ENCODE measurements at places on chromosomes 16 and 17.

- no peak for DNase-seq
Observed at GRCh38 chr16:3776316-3776715, 59.0 kb upstream of the TRAP1 start.

DNA sequence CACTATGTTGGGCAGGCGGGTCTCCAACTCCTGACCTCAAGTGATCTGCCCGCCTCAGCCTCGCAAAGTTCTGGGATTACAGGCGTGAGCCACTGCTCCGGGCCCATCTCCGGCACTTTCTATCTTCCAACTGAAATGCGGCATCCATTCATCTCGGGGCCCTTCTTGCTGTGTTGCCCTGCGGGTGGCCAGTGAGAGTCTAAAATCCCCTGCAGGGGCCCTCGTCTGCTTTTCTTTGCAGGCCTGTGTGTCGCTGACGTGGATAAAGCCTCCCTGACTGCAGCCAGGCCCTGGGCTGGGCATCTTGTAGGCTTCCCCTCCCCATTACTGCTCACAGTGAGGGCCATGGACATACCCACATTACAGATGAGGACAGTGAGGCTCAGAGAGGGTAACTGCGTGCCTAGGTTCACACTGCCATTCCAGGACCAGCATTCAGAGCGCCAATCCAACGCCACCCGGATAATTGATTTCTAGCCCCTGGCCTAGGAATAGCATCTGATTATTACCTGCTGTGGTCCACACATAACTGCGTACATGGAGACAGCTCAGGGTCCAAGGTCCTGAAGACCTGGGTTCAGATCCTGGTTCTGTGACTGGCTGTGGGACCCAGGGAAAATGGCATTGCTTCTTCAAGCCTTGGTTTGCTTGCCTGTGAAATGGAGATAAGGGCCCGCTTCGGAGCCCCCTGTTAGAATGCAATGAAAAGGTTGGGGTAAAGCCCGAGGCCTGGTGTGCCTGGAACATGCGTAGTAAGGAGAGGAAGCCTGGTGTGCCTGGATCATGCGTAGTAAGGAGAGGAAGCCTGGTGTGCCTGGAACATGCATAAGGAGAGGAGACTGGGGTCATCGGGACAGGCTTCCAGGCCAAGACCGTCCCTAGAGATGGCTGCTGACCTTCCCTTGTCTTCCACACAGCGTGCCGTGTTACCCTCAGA lies 25.0 kb downstream of the CRISPLD2 start:
- DNase-seq: no peak

GRCh38 chr16:1778200-1779179 lies 3.9 kb downstream of the SPSB3 start:
- DNase-seq: no peak

DNA sequence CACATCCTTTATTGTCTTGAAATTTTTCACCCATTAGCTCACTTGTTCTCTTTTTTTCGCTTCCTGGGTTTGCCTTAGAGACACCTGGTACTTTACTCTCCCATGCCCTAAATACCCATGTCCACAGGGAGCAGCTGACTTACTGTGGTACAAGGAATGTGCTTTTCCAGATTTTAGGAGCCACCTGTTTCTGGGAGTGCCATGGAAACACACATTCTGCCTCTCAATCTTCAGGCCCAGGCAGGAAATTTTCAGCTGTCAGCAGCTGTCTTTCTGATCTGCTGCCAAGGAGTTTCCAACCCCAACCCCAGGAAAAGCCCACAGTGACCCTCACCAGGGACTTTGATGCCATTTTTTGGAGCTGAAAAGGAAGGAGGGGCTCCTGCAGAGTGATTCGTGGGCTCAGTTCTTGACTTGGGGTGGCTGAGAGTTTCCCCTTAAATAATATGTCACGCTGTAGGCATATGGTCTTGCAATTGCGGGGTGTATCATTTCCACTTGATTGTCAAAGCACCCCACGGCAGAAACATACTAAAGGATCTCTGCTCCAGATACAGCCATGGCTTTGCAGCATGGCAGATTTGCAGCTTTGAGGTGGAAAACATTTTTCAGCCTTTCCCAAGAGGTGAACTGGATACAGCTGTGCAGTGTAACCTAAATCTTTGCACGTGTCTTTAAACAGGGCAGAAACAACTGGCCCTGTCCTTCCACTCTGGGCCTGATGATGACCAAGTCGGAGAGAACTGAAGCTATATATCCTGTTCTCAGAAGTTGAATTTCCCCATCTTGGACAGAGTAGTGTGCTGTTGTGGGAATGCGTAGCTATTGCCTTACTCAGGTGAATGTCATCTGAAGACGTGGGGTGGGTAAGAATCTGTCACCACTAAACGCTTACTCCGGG lies 19.2 kb downstream of the RBFOX1 start:
- DNase-seq: peak; percentile 98

- DNase-seq: peak; percentile 15
Observed at GRCh38 chr17:30586818-30587595, 109.8 kb downstream of the GOSR1 start.

DNA sequence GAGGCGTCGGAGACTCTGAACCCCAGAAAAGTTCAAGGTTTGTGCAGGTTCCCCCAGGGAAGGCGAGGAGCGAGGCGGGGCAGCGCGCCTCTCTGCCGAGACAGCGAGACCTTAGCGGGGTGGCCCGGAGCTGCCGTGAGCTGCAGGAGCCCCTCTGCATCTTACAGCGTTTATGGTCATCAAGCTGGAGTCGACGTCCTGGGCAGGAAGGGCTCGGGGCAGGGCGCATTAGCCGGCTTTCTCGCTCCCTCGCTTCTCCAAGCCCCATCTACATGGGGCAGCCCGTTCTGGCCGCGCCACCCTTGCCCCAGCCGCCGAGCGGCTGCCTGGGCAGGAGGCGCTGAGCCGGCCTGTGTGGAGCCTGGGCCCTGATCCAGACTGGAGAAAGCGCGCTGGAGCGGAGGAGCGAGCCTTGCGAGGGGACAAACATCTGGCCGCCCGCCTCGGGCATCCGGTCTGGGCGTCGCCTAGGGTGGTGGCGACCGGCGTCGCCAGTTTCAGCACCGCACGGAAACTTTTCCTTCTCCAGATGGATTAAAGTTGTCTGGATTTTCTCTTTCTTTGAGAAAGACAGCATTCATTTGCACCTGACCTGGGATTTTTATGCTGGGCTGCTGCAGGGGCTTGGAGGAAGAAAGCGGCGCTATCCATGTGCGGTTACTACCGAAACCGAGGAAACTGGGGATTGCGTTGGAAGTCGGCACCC lies 750 bp downstream of the TMEM132E start:
- no peak for DNase-seq

GRCh38 chr16:677316-678190 lies 2.1 kb downstream of the RHBDL1 start:
- DNase-seq: no peak

DNA sequence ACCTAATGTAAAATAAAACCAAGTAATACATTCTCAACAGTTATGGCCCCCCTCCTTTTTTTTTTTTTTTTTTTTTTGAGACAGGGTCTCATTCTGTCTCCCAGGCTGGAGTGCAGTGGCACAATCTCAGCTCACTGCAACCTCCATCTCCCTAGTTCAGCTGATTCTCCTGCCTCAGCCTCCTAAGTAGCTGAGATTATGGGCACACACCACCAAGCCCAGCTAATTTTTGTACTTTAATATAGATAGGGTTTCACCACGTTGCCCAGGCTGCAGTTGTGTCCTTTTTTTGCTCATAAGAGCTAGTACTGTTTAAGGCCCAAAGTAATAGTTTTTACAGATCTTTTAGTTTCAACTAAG lies 18.3 kb downstream of the EARS2 start:
- DNase-seq: no peak

DNA sequence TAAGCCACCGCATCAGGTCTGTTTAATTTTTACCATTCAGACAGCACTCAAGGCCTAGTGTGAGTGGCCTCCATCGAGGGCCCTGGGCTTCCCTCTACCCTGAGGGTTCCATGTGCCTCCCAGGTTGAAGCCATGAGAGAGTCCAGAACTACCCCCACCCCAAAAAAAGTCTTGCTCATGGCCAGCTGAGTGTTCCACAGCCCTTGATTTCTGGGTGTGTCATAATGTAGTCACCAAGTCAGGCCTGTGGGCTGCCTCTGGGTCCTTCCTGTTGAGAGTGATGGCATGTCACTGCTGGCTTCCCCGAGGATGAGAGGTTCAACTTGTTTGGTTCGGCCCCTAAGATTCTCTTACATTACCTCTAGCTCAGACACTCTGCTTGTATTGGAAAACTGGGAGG lies 100.6 kb downstream of the PITPNC1 start:
- peak; percentile 45 for DNase-seq

All from myocyte (in vitro differentiated cells).